T-helper 22 cell (primary cell): ENCODE measurements at places on chromosomes 16 and 17.
A peak's percentile ranks its signal among the peaks of the same experiment; 100 is the strongest.

GRCh38 chr17:69864462-69864861 is 210.6 kb upstream of the KCNJ16 start:
- DNase-seq, result no peak

GRCh38 chr17:18108401-18109312 is at the start of gene MYO15A:
TSS of gene MYO15A (plus strand) at chr17:18108756. CDS start at chr17:18118801, 10,045 bp downstream.
- no peak for DNase-seq

GRCh38 chr17:27573971-27574525 is 56.9 kb upstream of the LGALS9 start:
- no peak for DNase-seq

GRCh38 chr17:62617894-62618472 is 9.5 kb upstream of the MRC2 start:
- DNase-seq, result no peak

DNA sequence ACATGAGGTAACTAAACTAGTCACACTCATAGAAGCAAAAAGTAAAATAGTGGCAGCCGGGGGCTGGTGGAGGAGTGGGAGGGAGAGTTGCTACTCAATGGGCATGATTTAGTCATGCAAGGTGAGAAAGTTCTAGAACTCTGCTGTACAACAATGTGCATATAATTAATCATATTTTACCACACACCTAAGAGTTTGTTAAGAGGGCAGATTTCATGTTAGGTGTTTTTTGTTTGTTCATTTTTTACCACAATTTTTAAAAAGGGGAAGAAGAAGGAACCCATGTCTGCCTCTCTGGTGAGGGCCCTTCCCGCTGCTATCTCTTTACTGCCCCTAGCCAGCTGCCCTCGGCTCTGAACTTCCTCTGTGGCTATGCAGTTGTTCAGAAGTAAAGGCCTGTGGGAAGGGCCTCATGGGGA is 11.2 kb downstream of the CD300LB start:
- no peak for DNase-seq

GRCh38 chr16:89363621-89364393 is 126.6 kb downstream of the ANKRD11 start:
- peak; percentile 56 for DNase-seq

GRCh38 chr17:9488556-9488955 is 87.1 kb downstream of the STX8 start:
- no peak for DNase-seq

DNA sequence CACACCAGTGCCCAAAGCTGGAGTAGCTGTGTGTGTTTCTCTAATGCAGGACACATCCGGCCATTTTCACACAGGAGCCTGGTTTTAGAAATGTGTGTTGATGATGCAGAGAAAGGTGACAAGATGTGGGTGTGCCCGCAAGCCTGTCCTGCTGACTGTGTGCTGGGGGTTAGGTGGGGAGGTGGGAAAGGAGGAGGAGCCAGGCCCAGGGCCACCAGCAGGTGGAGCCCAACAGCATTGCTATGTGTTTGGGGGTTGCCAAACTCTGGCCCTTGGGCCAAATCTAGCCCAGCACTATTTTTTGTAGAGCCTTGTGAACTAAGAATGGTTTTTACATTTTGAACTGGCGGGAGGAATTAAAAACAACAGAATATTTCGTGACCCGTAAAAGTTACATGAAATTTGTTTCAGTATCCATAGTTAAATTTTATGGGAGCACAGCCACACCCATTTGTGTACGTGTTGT is 61.7 kb upstream of the LGALS9 start:
- no peak for DNase-seq
